ENCODE measurements at places on chromosomes 16 and 17.
A peak's percentile ranks its signal among the peaks of the same experiment; 100 is the strongest.

DNA sequence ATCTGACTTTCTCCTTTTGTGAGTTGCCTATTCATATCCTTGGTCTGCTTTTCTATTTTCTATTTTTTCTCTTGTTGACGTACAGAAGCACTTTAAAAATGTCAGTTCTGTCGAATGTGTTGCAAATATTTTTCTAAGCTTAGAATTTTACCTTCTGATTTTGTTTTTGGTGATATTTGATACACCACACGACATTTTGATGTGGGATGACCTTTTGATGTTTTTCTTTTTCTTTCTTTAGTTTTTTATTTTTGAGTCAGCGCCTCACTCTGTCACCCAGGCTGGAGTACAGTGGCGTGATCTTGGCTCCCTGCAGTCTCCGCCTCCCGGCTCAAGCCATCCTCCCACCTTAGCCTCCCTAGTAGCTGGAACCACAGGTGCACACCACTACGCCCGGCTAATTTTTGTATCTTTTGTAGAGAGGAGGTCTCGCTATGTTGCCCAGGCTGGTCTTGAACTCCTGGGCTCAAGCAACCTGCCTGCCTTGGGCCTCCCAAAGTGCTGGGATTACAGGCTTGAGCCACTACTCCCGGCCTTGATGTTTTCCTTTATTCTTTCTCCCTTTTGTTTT lies 39.6 kb downstream of the WSB1 start:
- DNase-seq: no peak

DNA sequence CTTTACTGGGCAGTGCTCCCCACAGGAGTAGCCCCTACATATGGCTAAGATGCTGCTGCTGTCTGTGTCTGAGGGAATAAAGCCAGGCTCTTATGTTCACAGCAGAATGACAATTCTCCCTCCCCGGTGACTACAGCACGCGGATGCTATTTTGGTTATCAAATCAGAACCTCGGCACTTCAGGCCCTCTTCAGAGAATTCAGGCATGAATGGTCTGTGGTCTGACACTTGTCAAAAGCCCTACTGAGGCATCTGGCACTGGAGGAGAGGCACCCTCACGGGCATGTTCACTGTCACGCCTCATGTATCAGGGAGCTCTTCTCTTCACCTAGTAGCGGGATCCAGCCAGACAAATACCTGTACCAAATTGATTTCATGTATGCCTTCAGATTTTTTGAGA lies 30.4 kb downstream of the KIAA0513 start:
- no peak for DNase-seq

DNA sequence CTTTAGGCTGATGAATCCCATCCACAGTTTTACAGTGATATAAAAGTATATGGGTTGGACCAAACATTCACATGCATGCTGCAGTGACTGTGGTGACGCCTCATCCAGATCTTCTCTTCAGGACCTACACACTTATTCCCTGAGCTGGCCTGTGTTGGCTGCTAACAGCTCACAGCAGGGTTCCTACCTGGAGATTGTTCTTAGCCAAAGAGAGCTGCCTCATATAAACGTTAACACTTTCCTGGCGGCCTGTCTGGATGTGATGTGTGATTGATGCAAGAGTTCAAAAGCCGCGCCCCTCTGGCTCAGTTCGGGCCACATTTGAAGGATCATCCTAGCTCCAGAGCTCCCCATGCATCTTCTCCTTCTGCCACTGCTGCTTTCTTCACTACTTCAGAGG lies 93.0 kb upstream of the NETO2 start:
- DNase-seq: no peak

- DNase-seq: peak; percentile 48
Measured at GRCh38 chr16:22232277-22233036, 26.4 kb downstream of the EEF2K start.

DNA sequence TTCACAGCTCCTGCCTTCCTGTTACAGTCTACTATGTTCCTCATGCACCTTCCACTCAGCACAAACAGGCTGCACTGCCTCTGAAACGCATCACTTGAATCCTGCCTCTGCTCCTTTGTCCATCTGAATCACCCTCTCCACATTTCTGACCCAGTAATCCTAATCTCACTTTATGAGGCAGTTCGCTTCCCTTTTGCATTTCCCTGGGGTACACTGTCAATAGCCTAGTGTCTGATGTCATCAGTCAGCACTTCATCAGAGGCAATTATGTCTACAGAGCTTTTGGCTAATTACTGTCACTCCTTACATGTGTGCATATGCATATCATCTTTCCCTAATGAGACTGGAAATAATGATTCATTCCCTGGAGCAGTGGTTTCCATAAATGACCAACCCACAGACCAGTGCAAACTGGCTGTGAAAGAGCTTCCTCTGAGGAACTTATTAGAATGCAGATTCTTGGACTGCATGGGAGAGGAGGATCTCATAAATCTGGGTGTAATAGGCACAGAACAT lies 23.6 kb downstream of the CA4 start:
- no peak for DNase-seq
